ENCODE measurements at places on chromosomes 5 and 9. TPM values are rescaled to one million over a fixed set of nuclear protein-coding genes. Genes with fewer than 3 reads are reported as not detected.

- no peak for DNase-seq
Measured at GRCh38 chr5:176883700-176884570, 15.2 kb downstream of the HK3 start.

The DMRT3 gene
- not detected for total RNA-seq

- no peak for DNase-seq
Measured at GRCh38 chr5:115388240-115388639, 91.8 kb upstream of the CCDC112 start.

DNA sequence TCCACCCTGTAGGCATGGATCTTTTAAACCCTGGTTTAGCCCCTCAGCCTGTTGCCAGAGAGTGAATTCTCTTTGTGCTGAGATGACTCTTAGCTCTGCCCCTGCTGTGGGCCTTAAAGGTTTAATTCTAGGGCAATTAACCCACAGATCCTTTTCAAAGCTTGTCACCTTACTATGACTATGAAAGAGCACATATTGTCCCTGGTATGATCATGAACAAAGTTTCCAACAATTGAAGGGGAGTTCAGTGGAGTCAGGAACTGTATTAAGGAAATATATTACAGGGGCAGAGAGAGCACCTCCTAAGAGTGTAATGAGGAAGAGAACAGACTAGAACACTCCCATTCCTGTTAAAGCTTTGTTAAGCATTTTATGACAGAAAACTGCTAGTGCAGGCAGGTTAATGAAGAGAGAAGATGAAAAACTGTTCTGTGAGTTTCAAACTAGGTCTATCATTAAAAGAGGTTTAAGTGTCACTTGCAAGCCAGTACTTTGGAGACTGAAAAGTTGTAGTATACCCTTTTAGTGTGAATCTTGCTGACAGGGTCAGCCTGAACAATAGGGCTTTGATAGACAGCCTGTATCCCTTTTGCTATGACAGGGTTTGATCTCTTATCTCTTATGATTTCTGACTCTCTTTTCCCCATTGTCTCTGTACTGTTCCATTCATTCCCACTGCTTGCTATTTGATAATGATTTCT, 104.2 kb upstream of the ELL2 start:
- DNase-seq, result no peak

The ZNF608 gene
- total RNA-seq, result 106 TPM

DNA sequence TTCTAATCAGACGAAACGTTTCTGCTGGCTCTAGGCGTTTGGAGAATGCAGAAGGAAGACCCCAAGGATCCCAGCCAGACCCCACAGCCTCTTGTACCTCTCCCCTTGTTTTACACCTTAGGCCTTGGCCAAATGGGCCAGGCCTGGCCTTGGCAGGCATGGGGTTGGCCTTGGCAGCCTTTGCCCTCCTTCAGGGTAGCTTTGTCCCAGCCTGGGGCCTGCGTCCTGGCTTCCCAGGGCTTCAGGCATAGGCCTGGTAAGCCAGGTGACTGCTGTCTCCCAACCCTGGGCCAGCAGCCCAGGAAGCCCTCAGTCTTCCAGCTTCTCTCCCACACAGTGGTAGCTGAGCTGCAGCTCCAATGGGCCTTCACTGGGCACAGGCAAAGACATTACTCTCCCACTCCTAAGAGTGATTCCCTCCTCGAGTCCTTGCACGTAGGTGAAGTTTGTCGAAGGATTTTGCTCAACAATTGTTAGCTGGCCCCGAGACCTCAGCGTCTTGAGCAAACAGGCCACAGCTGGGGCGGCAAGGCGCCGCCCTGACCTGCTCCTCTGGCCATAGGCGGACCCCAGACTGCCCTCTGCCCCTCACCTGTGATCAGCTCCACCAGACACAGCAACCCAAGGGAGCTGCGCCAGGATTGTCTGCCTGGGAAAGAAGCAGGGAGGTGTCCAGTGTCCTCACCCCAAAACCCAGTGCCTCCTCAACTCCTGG, 1.1 kb upstream of the PITX1 start:
- DNase-seq, result no peak

- no peak for DNase-seq
Measured at GRCh38 chr5:121182788-121183490, 668.7 kb upstream of the FTMT start.

GRCh38 chr9:35560625-35561337, 44.3 kb upstream of the TESK1 start:
- DNase-seq, result no peak

The NXNL2 gene
- total RNA-seq, result 0.41 TPM

The TRIP13 gene
- 8.2 TPM for total RNA-seq

DNA sequence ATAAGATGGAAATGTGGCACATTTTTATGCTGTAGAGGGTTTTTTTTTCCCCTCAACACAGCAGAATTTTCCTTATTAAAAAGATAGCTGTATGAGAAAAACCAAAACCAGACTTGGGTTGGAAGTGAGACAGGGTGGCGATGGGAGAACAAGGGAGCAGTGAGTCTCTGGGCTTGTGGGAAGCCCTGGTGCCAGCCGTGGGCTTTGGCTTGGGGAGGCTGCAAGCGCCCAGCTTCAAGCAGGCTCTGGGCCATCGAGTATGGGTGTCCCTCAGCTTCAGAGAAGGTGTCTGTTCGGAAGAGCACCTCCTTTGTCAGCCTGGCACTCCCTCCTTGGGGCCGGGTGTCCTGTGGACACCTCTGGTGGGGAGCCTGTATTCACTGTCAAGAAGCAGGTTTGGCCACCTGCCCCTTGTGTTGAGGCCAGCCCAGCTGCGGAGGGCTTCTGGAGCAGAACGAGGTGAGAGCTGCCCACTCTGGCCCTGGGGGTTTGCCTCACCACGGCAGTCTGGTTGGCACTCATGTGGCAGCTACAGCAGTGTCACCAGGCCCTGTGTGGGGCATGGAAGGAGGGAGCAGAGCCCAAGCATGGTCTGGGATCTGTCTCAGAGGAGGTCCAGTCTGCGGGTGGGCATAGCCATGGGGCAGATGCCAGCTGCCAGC, 37.6 kb upstream of the ANGPTL2 start:
- no peak for DNase-seq

GRCh38 chr9:19989213-19989612, 200.4 kb upstream of the SLC24A2 start:
- no peak for DNase-seq

- DNase-seq, result no peak
Measured at GRCh38 chr5:78367318-78367991, 7.0 kb downstream of the SCAMP1 start.

GRCh38 chr5:89662499-89662898, 747.1 kb downstream of the CETN3 start:
- no peak for DNase-seq

- no peak for DNase-seq
Measured at GRCh38 chr9:135289081-135289491, 190.5 kb upstream of the PPP1R26 start.

- no peak for DNase-seq
Measured at GRCh38 chr5:131229623-131230022, 34.2 kb upstream of the CDC42SE2 start.

DNA sequence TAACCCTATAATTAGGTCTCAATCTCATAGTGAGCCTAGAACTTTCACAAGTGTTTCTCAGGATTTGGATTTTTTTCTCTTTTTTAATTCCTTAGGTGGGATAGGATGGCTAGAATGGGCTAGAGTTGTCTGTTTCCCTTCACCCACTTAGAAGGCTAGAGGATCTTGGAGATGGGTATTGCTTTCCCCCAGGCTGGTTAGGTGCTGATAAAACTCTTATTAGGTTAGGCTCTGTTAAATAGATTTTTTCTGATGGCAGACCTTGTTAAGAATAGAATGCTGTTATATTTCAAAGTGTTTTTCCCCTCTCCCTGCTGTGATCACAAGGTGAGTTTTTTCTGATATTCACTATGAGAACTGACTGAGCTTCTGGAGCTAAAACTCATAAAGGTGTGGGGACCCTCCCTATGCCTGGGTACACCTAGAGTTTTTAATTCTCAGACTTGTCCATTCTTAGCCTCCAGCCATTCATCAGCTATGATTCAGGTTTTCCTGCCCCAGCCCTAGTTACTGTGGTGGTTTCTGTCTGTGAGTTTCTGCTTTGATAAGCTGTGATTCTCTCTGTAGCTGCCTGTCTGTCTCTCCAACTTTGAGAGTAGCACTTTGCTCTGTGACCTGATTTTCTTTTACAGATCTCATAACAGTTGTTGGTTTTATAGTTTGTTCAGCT, 132.4 kb downstream of the HACD4 start:
- no peak for DNase-seq

GRCh38 chr5:51495672-51496071, 112.4 kb downstream of the ISL1 start:
- no peak for DNase-seq

The FYB1 gene
- 1.6 TPM for total RNA-seq

DNA sequence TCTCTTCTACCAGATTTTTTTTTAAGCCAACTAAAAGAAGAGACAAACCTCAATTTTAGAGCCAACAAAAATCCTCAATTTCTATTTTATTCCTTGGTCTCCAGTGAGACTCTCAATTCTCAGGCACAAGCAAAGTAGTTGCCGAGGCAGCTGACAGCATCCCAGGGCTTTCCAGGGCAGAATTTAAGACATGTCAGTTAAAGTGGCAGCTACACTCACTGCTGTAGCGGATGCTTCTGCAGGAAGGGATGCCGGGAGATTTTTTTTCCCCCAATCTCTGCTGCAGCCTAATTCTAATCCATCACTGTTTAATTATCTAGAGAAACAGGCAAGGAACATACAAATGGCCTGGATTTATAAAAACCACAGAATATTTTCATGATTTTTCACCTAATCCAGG, 57.0 kb downstream of the TTC39B start:
- no peak for DNase-seq

DNA sequence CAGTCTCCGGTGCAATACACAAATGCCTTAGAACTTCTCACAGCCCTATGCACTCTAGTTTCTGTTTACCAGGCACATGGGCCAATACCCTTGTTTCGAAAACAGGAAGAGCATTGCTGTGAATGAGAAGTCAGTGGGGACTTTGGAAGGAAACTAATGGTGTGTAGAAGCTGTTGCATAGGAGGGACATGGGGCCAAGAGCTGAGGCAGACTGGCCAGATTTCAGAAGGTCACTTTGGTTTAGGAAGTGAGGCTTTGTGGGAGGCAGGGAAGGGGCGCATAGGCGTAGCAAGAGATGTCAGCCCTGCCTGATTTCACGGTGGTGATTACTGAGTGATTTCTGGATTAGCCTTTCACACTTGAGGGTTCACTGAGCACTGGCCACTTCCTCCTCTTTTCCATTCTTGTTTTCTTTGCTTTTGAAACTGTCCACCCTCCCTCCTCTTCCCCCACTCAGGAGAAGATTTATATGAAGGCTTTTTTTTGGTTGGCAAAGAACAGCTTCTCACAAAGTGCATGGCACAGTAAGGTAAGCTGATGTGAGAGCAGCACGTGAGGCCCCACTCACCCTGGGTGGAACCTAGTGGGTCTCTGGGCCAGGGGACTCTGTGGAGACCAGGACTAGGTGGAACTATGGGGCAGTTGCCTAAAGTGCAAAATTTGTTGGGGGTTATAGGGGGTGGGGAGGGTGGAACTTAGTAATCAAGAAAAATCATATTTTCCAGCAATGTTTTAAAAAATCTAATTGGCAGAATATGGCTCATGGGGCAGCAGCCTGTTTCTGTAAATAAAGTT, 6.1 kb upstream of the TMEM252 start:
- no peak for DNase-seq

DNA sequence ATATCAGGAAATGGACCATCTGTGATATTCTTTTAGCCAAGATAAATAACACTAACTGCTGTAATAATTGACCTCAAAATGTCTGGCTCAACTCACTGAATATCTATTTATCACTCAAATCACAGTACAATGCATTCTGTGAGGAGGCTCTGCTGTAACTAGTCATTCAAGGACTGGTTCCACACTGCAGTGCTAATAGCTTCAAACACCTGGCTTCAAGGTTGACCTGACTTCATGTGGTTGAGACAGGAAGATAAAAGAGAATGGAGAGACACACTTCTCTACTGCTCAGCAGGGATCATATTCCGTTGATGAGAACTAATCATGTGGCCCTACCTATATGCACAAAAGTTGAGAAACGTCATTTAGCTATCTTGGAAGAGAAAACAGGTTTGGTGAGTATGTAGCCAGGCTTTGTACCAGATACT, 3.4 kb upstream of the RHOBTB3 start:
- DNase-seq, result no peak

The NEUROG1 gene
- 0.41 TPM for total RNA-seq

The NDST1 gene
- 16.3 TPM for total RNA-seq

DNA sequence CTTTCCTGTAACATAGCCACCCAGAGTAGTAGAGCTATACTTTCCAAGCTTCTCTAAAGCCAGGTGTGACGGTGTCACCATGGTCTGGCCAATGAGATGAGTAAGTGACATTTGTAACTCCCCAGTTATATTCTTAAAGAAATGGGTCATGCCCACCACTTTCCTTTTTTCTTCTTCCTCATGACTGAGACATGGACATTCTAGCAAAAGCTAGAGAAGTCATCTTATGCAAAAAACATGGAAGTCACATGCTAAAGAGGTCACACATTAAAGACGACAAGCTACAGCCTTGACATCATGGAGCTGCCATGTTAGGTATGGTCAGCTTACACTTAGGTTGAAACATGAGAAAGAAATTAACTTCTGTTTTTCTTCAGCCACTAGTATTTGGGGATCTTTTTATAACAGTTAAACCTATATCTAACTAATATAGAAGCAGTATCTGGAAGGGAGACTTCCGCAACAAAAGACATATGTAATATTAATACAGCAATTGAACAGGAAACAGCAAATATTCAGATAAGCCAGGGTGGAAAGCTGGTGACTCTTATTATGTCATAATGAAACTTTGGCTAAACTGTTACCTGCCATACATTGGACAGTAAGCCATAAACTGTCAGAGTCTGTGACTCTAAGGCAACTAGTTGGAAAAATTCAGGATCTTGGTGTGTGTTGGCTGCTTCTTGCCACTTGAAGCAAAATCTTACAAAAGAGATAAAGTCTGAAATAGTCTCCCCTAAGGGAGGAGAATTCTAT, 54.7 kb upstream of the SNX2 start:
- no peak for DNase-seq

The B4GALT1 gene
- total RNA-seq, result 0.82 TPM

DNA sequence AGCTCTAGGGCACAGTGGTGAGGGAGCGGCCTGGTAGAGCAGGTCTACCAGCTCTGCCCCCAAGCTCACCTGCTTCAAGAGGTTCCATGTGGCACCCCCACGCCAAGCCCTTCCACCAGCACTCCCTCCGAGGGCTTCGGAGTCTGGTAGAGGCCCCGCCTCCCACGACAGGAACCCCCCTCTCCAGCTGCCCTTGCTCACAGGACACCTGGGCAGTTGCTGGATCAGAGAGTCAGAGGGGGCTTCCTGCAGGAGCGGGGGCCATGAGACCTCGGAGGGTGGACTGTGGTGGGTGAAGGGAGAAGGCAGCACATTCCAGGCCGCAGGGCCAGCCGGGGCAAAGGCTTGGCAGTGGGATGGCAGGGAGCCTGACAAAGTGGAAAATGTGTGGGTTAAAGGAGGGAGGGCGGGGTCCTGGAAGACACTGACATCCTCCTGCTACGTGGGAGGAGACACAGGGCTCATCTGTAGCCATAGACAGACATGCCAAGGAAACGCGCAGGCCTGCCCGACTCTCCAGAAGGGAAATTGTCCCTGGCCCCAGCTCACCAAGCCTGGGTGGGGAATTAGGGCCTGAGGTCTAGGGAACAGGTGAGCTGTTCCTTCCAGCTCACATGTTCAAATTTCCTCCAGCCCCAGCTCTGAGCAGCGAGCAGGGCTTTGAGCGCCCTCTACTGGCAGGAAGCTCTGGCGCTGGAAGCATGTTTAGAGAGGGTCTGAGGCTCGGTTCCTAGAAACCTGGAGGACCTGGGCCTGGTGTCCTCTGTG, 74.2 kb downstream of the NTNG2 start:
- peak; percentile 73 for DNase-seq

Measured in frontal cortex (tissue), 4 donors.